ENCODE measurements at places on chromosomes 3 and 15.

DNA sequence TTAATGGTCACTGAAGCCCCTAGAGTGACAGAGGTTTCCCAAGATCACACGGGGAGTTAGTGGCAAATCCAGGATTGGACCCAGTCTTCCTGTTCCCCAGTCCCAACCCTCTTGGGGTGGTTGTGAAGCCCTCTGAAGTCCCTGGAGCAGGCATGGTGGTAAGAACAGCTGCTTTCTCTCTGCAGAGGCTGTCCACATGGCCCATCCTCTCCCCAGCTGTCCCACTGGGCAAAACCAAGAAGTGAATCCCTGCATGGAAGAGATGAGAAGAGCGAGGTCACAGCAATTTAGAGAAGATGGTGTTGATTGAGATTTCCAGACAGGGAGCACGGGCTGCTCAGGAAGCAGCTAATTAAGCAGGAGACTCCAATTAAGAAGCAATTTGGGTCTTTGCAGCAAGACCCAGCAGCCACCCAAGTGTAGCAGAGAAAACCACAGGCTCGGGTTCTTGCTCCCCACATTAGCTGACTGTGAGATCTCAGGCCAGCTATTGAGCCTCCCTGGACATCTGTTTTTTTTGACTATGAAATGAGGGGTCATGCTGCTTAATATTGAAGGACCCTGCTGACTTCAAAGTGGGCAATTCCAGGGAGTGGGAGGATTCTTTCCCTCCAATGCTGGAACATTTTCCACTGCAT lies 14.8 kb upstream of the HDAC11 start:
- no peak for DNase-seq

- no peak for DNase-seq
These were observed 17.6 kb downstream of the GALK2 start for GRCh38 chr15:49187549-49188245.

DNA sequence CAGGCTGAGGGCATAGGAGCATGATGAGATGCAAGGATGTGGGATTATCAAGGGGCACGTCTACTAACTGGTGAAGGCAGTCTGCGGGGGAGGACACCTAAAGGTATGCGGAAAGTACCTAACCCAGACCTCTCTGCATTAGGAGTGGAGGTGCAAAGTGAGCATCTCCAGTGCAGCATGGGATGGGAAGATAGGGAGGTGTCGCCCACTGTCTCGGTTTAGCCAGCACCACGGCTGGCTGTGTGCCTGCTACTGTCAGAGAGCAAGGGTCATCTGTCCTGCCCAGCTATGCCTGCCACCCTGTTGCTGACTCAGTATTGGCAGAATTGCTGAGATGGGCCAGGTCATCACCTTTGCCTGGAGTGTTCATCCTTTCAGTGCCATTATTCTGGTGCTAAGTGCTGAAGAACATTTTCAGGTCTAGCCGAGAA lies 40.1 kb downstream of the OXNAD1 start:
- no peak for DNase-seq

DNA sequence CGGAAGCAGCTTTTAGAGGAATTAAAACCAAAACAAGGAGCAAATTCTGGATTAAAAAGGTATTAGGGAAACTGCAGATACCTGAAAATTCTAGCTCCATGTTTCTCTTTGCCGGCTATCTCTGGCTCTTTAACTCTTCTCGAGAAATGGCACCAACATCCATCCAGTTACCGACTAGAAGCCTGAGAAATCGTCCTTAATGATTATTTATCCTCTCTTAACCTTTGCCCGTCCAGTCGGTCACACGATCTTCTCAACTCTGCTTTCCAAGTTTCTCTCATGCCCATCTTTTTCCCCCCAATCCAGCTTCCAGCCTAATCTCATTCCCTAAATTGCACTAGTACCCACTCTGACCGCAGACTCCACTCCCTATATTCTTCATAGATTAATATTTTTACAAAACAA lies 596 bp upstream of the SGO1 start:
- no peak for DNase-seq

DNA sequence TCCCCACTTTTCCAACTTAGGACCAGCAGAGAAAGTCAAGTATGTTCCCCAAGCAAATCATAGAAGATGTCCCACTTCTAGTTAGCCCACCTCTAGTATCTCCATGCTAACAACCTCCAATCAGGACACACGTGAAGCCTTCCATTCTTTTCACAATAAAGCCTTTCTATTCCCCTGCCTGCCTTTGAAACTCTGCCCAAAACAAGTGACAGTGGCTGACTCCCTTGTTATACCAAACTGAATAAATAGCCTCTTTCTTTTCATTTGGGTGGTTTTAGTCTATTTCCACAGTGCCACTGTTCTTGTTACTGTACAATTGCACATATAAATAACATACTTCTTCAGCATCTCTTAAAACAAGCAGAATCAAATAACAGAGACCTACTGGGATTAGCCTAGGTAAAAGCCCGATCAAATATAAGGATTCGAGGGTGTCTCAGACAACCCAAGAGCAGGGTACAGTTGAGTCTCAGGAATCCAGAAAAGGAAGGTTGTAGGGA lies 118.0 kb upstream of the NPHP3 start:
- no peak for DNase-seq

DNA sequence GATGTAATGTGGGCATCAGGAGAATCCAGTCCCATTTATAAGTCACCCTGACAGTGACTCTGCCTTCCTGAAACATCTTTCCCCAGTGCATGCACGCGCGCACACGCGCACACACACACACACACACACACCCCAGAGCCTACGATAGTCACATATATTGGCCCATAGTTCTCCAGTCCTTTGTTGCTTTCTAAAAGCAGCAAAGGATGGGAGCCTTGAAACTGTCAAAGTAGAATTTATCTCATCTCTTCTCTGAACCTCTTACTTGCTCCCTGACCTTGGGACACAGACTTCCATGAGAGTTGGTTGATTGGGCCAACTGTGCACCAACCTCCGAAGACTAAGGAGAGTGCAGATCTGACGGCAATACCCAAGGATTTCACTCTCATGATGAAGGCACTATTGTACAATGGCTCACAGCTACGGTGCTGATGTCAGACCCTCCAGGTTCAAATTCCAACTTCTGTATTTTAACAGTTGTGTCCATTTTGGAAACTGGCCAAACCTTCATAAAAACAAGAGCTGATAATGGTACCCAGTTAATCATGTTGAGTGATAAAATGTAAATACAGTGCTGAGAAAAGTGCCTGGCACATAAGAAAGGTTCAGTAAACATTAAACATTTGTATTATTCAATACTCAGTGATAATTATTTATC lies 8.3 kb downstream of the CPA3 start:
- no peak for DNase-seq

GRCh38 chr3:127822682-127823425 lies 539 bp upstream of the MGLL start:
- DNase-seq: no peak

DNA sequence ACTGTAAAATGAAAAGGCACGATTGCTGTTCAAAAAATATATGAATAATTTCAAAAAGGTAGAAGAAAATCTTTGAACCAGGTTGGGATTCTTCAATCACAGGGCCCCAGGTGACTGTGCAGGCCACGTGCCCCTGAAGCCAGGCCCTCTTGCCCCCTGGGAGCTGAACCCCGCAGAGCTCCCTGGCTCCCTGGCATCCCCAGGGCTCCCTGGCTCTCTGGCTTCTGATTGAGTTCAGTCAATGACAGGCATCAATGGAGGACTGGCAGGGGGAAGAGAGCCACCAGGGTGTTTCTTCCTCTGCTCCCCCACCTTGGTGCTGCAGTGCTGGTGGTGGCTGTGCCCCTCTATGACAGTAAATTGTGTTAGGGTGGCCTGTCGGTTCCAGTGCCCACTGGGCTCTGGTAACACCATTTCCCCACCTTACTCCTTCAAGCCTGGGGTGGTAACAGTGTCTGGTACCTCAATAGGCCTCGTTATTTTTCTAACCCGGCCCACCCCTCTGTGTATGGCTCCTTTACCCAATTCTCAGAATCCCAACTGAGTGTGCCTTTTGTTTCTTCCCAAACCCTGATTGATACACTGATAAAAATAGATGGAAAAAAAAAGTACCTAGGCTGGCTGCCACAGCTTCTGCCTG lies 62.6 kb downstream of the STARD5 start:
- DNase-seq: no peak

GRCh38 chr3:153163393-153163724 lies 1.3 kb downstream of the RAP2B start:
- no peak for DNase-seq

DNA sequence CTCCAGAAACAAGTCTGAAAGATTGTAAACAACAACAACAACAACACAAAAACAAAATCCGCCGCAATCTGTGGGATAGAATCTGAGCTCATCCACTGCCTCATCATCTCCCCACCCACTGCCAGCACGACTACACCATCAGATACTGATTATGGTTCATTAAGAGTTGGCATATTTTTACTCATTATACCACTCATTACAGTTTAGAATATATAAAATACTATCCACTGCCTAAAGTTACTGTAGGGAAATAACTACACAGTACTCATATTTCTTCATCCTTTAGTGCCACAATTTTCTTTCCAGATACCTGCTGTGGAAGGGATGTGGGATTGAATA lies 152.5 kb upstream of the PEX5L start:
- no peak for DNase-seq

DNA sequence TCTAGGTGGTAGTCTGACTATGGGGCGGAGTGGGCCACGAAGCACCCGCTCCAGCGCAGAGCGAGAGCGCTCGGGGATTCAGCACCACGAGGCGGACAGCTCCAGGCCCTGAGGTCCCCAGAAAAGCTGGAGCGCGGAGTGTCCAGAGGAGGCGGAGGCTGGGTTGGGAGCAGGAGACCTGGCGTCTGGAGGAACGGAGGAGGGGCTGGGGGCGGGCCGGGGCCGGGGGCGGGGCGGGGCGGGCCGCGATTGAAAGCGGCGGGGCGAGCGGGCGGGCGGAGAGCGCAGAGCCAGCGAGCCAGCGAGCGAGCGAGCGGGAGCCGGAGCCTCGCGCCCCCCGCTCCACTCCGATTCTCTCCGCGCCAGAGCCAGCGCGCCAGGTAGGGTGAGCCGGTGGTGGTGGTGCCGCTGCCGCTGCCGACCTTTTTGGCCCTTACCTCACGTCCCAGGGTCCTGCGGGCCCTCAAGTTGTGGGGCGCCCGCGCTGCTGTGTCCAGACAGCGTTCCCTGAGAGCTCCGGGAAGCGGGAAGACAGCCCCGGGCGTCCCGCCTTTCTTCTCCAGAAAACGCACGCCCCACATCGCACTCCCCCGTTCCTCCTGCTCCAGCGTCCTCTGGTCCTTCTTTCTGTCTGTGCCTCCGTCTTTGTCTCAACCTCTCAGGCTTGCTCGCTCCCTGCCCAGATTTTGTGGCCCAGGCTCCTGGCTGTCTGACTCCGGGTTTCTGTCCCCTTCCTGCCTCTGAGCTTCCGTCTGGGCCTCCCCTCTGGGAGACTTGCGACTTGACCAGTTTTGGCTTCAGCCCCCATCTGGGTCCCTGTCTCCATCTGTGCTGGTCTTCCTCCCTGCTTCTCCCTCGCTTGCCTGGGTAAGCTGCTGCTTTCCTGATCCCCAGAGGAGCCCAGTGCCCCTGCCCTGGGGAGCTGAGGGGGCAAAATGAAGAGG lies at the start of gene GRM2:
GRM2 (plus strand) TSS at position 281 of the 944 bp plus-strand sequence. CDS start 1,916 bp downstream, outside the sequence.
- no peak for DNase-seq

GRCh38 chr3:44321335-44321734 lies 17.2 kb upstream of the TCAIM start:
- DNase-seq: no peak

- DNase-seq: no peak
These were observed 9.4 kb upstream of the EID1 start for GRCh38 chr15:48868536-48868935.

GRCh38 chr3:155995525-155996370 lies 124.6 kb upstream of the KCNAB1 start:
- no peak for DNase-seq

GRCh38 chr3:46488735-46489361 lies 8.9 kb upstream of the RTP3 start:
- peak; percentile 91 for DNase-seq

- no peak for DNase-seq
These were observed 156.4 kb downstream of the TP63 start for GRCh38 chr3:189787632-189788031.

DNA sequence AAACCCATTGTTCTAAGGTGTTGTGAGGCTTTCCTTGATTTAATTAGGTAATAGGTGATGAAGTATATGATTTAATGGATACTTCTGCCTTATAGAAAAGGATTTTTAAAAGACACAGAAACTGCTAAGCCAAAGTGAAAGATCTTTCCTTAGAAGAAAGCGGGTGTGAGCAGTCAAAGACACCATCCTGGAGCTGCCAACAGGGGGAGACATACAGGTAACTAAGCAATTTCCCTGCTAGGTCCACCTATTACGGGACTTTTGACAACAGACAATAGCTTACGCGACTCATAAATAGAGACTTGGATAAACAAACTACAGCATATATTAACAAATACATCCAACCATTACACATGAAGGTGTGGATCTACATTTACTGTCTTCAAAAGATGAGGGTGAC lies 669.5 kb downstream of the SQOR start:
- DNase-seq: no peak

DNA sequence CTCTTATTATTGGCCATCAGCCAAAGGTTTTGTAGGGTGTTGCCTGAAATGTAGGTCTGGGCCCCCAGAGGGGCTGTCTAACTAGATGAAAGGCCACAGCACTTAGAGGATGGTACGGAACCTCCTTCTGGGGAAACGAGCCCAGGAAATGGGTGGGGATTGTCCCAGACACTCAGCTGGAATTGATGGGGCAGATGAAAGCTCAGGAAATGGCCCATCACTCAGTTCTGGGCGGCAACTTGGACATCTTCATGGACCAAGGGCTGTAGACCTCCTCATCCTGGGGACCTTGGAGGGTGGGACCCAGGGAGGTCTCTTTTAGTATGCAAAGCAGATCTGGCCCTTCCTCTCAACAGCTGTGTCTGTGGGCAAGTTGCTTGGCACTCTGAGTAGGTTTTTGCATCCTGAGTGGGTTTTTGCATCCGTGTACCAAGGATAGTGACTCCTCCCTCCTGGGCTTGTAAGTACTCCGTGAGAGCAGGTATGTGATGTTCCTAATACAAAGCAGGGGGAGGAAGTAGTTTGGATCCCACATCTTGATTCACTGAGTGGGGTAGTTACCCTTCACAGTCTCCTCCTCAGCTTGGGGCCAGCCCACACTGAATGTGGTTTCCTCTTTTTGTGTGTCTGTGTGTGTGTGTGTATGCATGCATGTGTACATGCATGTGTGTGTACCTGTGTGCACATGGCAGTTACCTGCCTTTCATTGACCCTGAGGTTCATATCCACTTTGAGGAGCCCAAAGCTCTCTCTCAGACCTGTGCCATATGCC lies 292.0 kb downstream of the RPLP1 start:
- no peak for DNase-seq

DNA sequence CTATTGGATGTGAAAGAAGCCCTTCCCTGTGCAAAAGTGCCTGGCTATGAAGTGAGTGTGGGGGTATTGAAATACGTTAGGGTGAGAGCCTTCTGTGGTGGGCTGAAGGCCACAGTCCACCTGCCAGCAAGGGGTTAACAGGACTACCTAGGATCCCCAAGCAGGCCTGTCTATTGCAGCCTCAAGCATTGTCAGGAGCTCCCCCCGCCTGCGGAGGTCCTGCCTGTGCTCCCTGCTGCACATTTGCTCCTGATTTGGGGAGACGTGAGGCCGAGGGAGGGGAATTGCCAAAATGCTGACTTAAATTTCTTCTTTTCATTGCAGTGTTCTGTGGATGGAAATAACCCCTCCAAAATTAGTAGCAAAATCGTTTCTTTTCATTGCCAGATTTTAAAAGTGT lies 56.2 kb downstream of the GABRG3 start:
- no peak for DNase-seq
